ENCODE measurements at places on chromosomes 6 and 20. TPM values are rescaled to one million over a fixed set of nuclear protein-coding genes. Genes with fewer than 3 reads are reported as not detected.

GRCh38 chr20:33702861-33703260, 16.7 kb upstream of the E2F1 start:
- H3K27me3 ChIP-seq = no peaks in the 10 kb centered on the region
- H3K27ac ChIP-seq = no peak overlapping the region
- H3K4me3 ChIP-seq = no peak overlapping the region
- H3K36me3 ChIP-seq = peaks cover 8% of the 10 kb centered on the region

DNA sequence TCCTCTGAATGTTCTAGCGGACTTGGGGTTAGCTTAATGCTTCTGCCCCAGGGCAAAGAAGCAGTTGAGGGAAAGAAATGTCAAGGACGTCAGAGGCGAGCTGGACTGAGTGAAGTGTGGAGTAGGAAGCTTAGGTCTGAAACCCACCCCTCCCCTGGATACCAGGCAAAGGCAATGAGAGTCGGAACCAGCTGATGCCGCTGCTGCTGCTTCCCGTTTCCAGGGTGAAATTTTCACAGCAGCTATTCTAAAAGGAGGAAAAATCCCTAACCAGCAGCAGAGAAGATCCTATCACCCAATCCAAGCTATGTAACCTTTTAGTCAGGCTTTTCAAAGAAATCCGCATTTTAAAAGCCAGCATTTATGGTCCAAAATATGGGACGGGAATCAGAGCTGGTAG, 564.3 kb downstream of the LMBRD1 start:
- H3K27ac ChIP-seq = no peak overlapping the region
- no peaks in the 10 kb centered on the region for H3K27me3 ChIP-seq
- H3K36me3 ChIP-seq = no peaks in the 10 kb centered on the region
- DNase-seq = no peak

DNA sequence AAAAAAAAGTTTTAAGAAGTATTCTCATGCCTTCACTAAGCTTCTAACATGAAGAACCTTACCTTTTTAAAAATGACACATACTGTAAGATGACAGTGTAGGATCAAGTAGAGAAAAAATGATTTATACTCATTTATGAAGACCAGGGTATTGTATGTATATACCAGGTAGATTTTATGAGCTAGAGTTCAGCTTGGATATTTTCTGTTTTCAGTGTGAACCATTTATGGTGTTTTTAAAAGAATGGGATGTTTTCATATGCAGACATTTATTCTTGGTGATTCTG, 24.4 kb downstream of the DUSP22 start:
- no peak overlapping the region for H3K27ac ChIP-seq
- DNase-seq = no peak
- H3K4me3 ChIP-seq = no peak overlapping the region

DNA sequence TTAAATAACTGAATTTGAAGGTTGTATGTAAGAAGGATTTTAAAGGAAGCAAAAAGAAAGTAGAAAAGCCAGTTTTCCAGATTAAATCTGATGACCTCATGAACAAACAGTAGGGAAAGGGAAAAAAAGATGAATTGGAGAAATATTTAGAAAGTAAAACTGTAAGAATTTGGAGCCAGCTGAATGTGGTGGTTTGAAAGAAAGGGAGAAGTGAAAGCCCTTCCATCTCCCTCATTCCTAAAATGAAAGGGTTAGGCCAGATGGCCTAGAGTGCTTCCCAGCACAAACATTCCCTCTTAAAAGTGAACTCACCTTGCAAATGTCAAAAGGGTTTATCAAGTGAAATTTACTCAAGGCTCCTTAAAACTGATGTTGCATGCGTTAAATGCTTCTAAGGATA, 139.3 kb upstream of the COL21A1 start:
- no peaks in the 10 kb centered on the region for H3K36me3 ChIP-seq
- H3K27ac ChIP-seq = no peak overlapping the region
- no peaks in the 10 kb centered on the region for H3K27me3 ChIP-seq
- H3K4me1 ChIP-seq = no peaks in the 10 kb centered on the region

DNA sequence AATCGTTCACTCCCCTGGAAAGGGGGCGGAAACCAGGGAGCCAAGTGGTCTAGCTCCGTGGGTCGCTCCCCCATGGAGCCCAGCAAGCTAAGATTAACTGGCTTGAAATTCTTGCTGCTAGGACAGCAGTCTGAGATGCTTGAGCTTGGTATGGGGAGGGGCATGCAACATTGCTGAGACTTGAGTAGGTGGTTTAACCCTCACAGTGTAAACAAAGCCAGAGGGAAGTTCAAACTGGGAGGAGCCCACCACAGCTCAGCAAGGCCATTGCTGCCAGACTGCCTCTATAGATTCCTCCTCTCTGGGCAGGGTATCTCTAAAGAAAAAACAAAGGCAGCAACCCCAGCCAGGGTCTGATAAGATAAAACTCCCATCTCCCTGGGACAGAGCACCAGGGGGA, 43.2 kb downstream of the COL21A1 start:
- H3K27ac ChIP-seq = no peak overlapping the region
- no peaks in the 10 kb centered on the region for H3K27me3 ChIP-seq
- H3K4me3 ChIP-seq = no peak overlapping the region
- no peaks in the 10 kb centered on the region for H3K36me3 ChIP-seq
- H3K4me1 ChIP-seq = no peaks in the 10 kb centered on the region

DNA sequence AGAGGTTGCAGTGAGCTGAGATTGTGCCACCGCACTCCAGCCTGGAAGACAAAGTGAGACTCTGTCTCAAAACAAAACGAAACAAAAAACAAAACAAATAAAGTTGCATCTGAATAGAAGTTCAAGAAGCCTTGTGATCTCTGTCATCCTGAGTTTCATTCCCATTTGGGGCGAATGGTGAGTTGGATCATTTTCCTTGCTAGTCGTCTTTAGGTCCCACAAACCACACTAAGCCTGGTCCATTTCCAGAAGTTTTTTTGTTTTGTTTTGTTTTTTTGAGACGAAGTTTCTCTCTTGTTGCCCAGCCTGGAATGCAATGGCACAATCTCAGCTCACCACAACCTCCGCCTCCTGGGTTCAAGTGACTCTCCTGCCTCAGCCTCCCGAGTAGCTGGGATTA, 33.8 kb downstream of the ZNF217 start:
- no peak for DNase-seq
- no peaks in the 10 kb centered on the region for H3K4me1 ChIP-seq
- H3K36me3 ChIP-seq = peaks cover 13% of the 10 kb centered on the region
- no peaks in the 10 kb centered on the region for H3K27me3 ChIP-seq
- H3K4me3 ChIP-seq = no peak overlapping the region
- H3K27ac ChIP-seq = no peak overlapping the region

DNA sequence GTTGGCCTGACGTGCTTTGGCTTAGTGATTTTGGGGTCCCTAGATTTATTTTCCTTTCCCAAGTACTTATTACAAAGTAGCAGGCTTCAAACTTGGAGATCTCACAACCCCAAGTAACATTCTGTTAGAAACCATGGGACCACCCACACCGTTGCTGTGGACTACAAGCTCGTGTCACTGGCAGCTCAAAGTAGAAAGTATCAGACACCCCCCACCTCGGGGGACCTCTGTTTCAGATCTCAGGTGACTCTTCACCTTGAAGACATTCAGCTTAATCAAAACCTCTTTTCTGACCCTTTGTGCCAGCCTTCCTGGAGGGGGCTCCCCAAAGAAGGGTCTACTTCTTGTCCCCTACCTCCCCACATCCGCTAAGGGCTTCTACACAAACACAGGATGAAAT, 15.7 kb upstream of the MYT1 start:
- no peaks in the 10 kb centered on the region for H3K27me3 ChIP-seq
- no peaks in the 10 kb centered on the region for H3K36me3 ChIP-seq
- no peak for DNase-seq

- H3K27me3 ChIP-seq = peaks cover 8% of the 10 kb centered on the region
- H3K4me1 ChIP-seq = no peaks in the 10 kb centered on the region
- H3K36me3 ChIP-seq = no peaks in the 10 kb centered on the region
- H3K27ac ChIP-seq = no peak overlapping the region
- no peak overlapping the region for H3K4me3 ChIP-seq
- DNase-seq = no peak
Observed at GRCh38 chr6:4973982-4974745, 29.7 kb downstream of the RPP40 start.

DNA sequence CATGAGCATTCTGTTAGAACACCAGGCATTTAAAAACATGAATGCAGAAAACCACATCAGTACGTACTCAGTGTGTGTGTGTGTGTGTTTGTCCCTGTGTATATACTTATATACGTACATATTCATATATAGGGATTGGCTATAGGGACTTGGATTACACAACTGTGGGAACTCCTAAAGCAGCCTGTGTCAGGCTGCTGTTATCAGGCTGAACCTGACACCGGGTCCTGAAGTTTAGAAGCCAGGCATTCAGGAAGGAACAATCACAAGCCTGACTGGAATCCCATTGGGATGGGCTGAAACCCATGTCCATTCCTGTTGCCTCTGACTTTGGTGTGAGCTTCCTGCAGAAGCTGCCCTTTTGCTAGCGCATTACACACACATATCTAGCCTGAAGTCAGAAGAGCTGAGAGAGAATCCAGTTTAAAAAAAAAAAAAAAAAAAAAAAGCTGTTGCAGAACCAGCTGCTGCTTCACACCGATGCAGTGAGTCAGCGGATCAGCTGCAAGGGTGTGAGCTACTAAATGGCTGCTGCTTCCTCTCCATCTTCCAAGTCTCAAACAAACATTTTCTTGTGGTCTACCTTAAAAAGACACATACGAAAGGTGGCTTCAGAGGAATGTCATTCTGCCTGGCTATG, 348.1 kb downstream of the THBS2 start:
- H3K36me3 ChIP-seq = no peaks in the 10 kb centered on the region
- no peaks in the 10 kb centered on the region for H3K27me3 ChIP-seq

GRCh38 chr6:106609699-106610098, 19.6 kb downstream of the RTN4IP1 start:
- no peaks in the 10 kb centered on the region for H3K27me3 ChIP-seq
- no peak overlapping the region for H3K27ac ChIP-seq
- H3K4me3 ChIP-seq = no peak overlapping the region
- peak; percentile 52 for DNase-seq

- H3K4me3 ChIP-seq = peak within 1 kb of the TSS; percentile 96
- peaks cover 20% of the 10 kb centered on the region for H3K36me3 ChIP-seq
- DNase-seq = peak; percentile 98
- peak within 1 kb of the TSS; percentile 98 for H3K27ac ChIP-seq
- H3K4me1 ChIP-seq = peaks cover 35% of the 10 kb centered on the region
Observed at GRCh38 chr20:45934586-45935415, at the start of gene PCIF1. PCIF1 (plus strand) TSS chr20:45934683; CDS start chr20:45939000, 4,317 bp downstream.

Gene SEC23B
- total RNA-seq = 97.8 TPM

Gene NKX2-2
- total RNA-seq = not detected

Gene OR2B6
- not detected for total RNA-seq

Gene PAK5
- not detected for total RNA-seq

Gene PRSS35
- not detected for total RNA-seq

Gene MDFI
- not detected for total RNA-seq

Gene SLC26A8
- not detected for total RNA-seq

Data from activated CD8-positive, alpha-beta memory T cell treated with anti-CD3 and anti-CD28 coated beads, Interleukin-2, amount 10 ng/mL, durations not matched to agents 7 days and 5 days (primary cell).